ENCODE measurements at places on chromosomes 6 and 20. TPM values are rescaled to one million over a fixed set of nuclear protein-coding genes. Genes with fewer than 3 reads are reported as not detected.

Gene FAM217A
- total RNA-seq = 0.13 TPM

Gene DNAH8
- 0.12 TPM for total RNA-seq

DNA sequence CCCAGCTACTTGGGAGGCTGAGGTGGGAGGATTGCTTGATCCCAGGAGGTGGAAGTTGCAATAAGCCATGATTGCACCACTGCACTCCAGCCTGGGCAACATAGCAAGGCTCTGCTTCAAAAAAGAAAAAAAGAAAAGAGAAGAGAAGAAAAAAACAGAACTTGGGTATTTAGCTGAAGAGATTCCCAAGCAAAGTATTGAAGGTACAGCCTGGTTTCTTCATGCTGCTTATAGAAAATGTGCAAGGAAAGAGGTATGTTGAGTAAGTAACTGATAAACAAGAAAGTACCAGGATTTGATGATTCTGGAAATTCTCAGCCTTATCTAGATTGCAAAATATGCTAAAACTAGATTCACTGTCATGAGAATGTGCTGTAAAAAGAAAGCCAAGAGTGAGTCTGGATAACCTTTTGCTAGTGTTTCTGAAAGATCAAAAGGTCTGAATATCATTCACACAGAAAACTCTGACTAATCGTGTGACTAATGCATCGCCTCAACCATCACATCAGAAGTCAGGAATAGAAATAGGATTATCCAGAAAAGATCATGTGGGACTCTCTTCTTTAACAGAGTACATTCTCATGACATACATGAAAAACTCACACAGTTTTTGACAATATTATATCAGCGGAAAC lies 32.4 kb upstream of the NOP56 start:
- DNase-seq = no peak

DNA sequence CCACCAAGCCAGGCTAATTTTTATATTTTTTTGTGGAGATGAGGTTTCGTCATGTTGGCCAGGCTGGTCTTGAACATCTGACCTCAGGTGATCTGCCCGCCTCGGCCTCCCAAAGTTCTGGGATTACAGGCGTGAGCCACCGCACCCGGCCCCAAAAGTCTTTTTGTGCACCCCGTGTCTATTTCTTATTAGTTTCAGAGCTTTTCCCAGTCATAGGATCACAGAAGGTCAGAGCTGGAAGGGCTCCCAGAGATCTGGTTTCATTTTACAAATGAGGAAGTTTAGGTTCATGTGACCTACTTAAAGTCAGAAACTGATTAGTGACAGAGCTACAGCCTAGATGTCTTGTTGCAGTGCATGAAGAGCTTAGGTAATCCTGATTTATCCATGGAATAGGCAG lies 1.6 kb upstream of the OGFRL1 start:
- DNase-seq = no peak

DNA sequence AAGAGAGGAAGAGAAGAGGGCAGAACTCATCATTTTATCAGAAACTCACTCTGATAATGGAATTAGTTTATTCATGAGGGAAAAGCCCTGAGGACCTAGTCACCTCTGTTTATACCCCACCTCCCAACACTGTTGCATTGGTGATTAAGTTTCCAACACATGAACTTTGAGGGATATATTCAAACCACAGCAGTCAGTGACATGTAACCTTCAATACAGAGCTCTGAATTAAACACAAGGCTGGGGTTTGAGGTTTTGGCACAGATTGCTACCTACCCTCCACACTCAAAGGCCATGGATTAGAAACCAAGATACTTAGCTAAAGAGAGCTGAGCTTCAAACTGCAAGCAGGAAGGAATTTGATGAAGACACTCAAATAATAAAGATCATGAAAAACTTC lies 48.5 kb upstream of the MOCS1 start:
- DNase-seq = no peak
